ENCODE measurements at places on chromosomes 7 and 10.

- no peak for DNase-seq
These were observed 23.6 kb downstream of the C7orf57 start for GRCh38 chr7:48058990-48059389.

DNA sequence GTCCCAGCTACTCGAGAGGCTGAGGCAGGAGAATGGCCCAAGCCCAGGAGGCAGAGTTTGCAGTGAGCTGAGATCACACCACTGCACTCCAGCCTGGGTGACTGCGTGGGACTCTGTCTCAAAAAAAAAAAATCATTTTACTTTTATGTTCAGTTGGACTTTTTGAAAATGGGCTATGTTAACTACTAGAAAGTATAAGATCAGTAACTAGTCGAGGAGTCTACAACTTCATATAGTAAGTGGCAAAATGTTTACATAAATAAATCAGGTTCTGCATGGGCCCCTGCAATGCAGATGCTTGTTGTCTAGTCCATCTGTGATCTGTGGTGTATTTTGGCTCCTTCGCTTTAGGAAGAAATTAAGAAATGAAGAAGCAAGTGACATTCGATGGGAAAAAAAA lies 12.3 kb upstream of the ADO start:
- no peak for DNase-seq

DNA sequence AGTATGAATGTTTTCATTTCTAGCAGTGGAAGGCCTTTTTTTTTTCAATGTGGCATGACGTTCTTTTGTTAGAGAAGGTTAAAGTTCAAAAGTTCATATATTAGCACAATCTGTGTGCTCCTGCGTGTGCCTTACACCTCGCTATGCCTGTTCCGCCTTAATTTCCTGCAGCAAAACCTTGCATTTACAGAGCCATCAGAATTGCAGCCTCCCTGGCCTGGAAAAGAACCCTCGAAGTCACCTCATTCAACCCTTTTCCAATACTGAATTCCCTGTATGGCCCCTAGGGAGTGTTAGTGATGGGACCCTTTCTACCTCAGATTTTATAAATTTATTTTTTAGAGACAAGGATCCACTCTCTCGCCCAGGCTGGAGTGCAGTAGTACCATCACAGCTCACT lies 103.5 kb upstream of the ZNF438 start:
- DNase-seq: no peak

DNA sequence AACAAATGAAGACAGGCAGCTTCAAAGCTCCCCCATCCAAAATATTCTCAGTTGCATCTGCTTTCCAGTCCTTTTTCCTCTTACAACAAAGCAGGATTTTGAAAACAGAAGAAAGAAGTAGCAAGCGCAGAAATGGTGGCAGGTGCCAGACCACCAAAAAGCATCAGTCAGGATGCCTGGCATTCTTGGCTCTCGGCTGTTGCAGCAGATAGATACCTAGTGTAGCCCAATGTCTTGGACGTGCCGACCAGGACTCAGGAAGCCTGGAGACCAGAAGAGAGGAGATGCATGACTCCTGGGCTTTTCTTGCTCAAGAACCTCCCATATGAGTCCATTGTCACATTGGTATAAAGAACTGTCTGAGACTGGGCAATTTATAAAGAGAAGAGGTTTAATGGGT lies 115.2 kb downstream of the RAB18 start:
- no peak for DNase-seq

- no peak for DNase-seq
These were observed 54.7 kb downstream of the HSPA12A start for GRCh38 chr10:116687633-116688032.

- no peak for DNase-seq
These were observed 11.1 kb upstream of the PARD3 start for GRCh38 chr10:34826221-34826620.

- DNase-seq: peak; percentile 32
These were observed 15.9 kb downstream of the PTPRE start for GRCh38 chr10:127922675-127923366.

DNA sequence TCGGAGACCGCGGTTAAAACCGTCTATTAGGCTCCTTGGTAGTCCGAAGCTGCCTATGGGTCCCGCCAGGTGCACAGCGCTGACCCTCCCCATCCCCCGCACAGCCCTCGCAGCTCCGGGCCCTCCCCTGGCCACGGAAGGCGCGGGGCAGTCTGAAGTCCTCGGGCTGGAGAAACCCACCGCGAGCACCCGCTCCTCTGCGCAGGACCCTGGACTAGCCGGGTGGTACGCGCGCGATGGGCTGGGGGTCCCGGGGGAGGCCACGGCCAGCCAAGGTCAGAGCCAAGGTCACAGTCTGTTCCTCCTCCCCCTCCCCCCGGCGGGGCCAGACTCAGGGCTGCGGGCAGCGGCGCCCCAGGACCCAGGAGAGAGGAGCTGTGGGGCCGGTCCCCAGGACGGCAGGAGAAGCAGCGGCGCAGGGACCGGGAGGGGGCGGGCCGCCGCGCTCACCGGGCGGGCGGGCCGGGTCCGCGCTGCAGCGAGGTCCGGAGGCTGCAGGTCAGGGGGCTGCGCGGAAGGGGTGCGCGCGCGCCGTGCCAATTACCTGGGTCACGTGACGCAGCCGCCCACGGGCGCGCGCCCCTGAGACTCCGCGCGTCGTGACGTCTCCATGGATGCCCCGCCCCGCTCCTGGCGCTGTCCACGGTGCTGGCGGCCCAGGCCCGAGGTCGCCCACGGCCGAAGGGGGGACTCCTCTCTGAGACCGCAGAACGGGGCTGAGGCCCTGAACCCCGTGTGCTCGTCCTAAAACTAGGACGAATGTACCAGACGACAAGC lies at the start of gene OGDHL:
OGDHL (minus strand) TSS at position 535 of the 777 bp plus-strand sequence. CDS start 3,731 bp downstream, outside the sequence.
- DNase-seq: no peak

- DNase-seq: no peak
These were observed 5.7 kb upstream of the LMOD2 start for GRCh38 chr7:123649964-123650363.

GRCh38 chr10:29908962-29909361 lies 150.4 kb downstream of the JCAD start:
- no peak for DNase-seq

- no peak for DNase-seq
These were observed 353 bp downstream of the EPHB6 start for GRCh38 chr7:142855114-142855743.

GRCh38 chr7:22117222-22117621 lies 171.5 kb upstream of the CDCA7L start:
- DNase-seq: no peak

- DNase-seq: no peak
These were observed 4.8 kb downstream of the FRAT2 start for GRCh38 chr10:97329766-97330165.

DNA sequence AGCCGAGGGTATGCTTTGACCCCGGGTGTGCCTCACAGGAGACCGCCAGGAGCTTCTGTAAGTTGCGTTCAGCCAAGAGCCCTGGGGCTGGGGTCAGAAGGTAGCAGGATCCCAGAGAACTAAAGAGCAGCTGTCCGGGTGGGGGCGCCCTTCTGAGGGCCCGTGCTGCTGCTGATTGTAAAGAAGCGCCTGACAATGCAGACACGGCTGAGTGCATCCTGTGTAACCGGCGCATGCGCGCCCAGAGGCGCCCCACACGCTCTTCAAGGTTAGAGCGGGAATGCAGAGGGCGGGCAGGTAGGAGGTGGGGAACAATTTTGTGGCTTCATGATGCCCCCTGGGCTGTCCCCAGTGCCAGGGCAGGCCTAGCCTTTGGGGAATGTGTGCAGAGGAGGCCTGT lies 210.2 kb upstream of the CTBP2 start:
- no peak for DNase-seq

- no peak for DNase-seq
These were observed 18.0 kb upstream of the PPP2R2D start for GRCh38 chr10:131882590-131883451.

GRCh38 chr10:9957351-9957750 lies 1060.3 kb upstream of the CELF2 start:
- DNase-seq: no peak

DNA sequence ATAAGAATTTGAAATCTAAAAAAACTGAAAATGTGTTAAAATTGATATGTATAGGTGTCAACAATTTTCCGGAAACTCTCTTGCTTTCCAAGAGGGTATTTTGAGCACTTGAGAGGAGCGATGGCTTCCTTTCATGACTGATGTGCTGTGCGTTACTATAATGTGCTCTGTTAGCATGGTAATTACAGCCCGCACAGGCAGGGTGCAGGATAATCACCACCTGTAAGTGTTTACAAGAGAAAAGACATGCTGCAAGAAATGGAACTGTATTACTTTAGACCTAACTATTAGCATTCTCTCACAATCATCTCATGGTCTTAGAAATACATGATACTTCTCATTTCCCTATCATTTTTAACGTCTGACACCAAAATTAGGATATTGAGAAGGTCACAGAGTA lies 92.4 kb upstream of the ADARB2 start:
- DNase-seq: no peak

- no peak for DNase-seq
These were observed 72.2 kb downstream of the DOCK4 start for GRCh38 chr7:112134039-112134438.

- DNase-seq: no peak
These were observed 29.4 kb upstream of the CACNA2D1 start for GRCh38 chr7:82472966-82473365.

DNA sequence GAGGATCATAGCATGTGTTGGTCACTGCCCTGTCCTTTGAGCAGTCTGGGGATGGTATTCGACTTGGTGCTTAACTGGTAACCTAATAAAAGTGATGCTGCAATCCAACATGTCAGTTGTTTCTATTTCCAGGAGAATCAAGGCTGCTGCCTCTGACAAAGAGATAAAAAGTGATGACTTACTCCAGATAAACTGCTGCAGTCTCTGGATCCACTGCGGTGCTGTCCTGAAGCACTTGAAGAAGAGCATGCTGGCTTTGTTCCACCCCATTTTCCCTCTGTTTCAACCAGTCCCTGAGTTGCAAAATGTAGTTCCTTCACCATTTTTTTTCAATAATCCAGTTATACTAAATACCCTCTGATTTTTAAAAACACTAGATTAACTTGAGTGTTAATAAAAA lies 403.5 kb upstream of the ANKRD30A start:
- DNase-seq: no peak

- DNase-seq: no peak
These were observed 174.1 kb upstream of the YAE1 start for GRCh38 chr7:39392151-39392550.

DNA sequence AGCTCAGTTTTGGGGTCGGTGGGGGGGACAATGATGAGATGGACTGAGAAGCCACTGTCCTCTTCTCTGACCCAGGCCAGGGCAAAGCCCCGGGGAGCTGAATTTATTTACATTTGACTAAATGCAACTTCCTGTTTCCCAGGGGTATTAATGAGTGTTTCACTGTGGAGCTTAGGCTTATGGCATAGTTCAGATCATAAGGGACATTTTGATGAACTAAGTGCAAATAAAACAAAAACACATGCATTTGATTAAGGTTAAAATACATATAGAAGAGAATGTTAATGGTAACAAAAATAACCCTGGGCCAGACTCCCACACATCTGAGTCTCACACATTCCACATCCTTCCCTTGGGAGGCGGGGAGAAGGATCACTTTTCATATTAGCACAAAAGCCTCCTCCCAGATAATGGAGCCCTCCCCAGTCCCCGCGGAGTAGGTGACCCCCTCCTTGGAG lies 320.6 kb downstream of the FRMD4A start:
- no peak for DNase-seq

DNA sequence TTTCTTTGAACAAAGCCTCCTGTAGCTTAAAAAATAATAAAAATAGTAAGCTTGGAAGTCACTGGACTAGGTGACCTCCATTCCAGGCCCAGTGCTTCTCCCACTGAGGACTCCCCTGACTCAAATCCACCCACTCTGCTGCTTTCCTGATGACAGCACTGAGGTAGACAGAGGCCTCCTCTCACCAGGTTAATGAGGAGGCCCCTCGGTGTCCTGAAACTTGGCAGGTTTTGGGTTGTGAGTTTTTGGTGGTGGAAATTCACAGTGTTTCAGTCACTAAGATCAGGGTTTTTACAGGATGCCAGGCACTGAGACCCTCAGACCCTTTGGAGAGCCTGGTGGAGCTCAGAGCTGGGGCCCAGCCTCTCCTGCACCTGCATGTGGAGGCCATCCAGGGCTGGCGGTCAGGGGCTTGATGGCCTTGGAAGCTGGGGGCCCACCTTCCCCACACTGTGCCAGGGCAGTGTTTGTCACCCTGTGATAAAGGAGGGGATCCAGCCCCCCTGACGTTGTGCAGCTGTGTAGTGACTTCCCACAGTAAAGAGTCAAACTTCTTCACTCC lies 19.1 kb downstream of the TSPAN14 start:
- DNase-seq: no peak

GRCh38 chr7:41820111-41820671 lies 117.3 kb upstream of the INHBA start:
- DNase-seq: no peak

- DNase-seq: no peak
These were observed 404.3 kb upstream of the LRRTM3 start for GRCh38 chr10:66521506-66521905.

DNA sequence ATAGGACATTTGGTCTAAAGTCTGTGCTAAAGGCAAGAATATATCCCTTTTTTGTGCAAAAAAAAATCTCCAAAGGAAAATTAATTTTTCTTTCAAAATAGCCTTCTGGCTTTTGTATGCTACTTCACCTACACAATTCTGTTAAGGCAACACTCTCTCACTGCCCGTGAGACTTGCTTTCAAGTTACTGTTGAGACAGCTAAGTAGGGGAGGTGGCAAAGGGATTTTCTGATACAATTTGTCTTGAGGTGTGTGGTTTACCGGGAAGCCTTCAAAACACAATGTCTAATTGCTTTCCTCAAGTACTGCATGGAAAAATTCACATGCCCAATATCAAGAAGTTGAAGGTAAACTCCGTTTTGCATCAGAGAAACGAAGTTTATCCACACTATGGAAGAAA lies 50.8 kb upstream of the RSU1 start:
- no peak for DNase-seq

- DNase-seq: no peak
These were observed 12.4 kb upstream of the CAMK2G start for GRCh38 chr10:73886661-73887293.

GRCh38 chr10:3425261-3425660 lies 252.7 kb upstream of the PITRM1 start:
- DNase-seq: no peak

DNA sequence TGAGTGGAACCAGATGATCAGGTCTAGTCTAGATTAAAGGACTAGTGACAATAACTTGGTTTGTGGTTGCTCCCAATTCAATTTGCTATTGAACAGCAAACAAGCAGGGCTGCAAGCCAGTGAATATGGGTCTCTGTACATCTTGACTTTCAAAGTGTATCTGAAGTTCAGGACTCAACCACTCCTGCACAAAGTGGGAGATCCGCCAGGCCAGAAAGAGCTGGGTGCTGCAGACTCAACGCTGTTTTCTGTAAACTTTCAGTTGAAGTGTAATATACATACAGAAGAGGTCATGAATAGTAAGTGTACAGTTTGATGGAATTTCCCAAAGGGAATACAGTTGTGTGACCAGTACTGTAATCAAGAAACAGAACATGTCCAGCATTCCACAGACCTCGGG lies 416.6 kb downstream of the RPS24 start:
- no peak for DNase-seq

- no peak for DNase-seq
These were observed 11.9 kb downstream of the EZH2 start for GRCh38 chr7:148872188-148872587.

GRCh38 chr10:96999987-97000386 lies 167.9 kb downstream of the LCOR start:
- no peak for DNase-seq
